ENCODE measurements at places on chromosomes 5 and 9.
A peak's percentile ranks its signal among the peaks of the same experiment; 100 is the strongest.

GRCh38 chr9:83665580-83666200 lies 42.1 kb downstream of the UBQLN1 start:
- DNase-seq, result no peak

- no peak for DNase-seq
Observed at GRCh38 chr5:179409806-179410205, 64.5 kb upstream of the ADAMTS2 start.

DNA sequence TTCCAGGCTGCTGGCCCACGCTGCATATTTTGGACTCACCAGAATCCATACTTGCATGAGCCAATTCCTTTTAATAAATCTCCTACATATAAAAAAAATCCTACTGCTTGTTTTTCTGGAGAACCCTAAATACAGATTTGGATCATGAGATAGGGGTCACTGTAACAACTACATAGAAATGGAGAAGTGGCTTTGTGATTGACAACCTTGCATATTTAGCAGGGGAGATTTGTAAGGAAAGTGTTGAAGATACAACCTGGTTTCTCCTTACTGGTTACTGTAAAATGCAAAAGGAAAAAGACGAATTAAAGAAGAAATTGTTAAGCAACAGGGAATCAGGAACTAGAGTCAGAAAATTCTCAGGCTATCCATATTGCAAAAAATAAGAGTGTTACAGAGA lies 74.8 kb downstream of the HABP4 start:
- DNase-seq, result no peak

- peak; percentile 84 for DNase-seq
Observed at GRCh38 chr9:36584620-36585460, 12.1 kb downstream of the MELK start.

- no peak for DNase-seq
Observed at GRCh38 chr5:158387499-158387898, 528.6 kb upstream of the CLINT1 start.

DNA sequence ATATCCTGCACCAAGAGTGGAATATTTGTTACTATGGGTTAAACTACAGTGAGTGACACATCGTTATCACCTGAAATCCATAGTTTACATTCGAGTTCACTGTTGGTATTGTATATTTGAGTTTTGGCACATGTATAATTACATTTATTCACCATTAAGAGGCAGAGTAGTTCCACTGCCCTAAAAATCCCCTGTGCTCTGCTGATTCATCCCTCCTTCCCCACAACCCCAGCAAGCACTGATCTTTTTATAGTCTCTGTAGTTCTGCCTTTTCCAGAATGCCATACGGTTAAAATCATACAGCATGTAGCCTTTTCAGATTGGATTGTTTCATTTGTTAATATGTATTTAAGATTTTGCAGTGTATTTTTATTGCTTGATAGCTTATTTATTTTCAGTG lies 495.2 kb downstream of the DIRAS2 start:
- no peak for DNase-seq

- peak; percentile 67 for DNase-seq
Observed at GRCh38 chr9:33818847-33819500, 2.0 kb downstream of the UBE2R2 start.

GRCh38 chr9:76417394-76417793 lies 23.2 kb upstream of the RFK start:
- no peak for DNase-seq

GRCh38 chr5:31823472-31823871 lies 184.5 kb downstream of the PDZD2 start:
- no peak for DNase-seq

DNA sequence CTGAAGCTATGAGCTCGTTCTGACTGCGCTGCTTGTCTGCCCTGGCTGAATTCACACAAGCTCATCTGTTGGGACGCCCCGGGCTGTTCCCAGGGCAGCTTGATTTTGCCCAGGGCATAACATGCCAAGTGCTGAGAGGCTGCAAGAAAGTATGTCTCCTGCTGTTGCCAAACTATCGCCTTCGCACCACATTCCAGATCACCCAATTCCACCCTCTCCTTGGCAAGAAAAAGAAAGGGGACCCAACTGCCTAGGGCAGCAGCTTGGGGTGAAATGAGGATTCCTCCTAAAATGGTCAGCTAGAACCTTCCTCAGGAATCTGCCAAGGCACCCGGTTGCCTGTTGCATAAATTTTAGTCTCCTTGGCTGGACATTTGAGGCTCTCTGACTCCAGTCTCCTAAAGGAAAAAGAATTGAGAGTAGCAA lies 21.2 kb downstream of the COL15A1 start:
- no peak for DNase-seq

- DNase-seq, result peak; percentile 93
Observed at GRCh38 chr5:153476767-153477166, 13.7 kb upstream of the GRIA1 start.

DNA sequence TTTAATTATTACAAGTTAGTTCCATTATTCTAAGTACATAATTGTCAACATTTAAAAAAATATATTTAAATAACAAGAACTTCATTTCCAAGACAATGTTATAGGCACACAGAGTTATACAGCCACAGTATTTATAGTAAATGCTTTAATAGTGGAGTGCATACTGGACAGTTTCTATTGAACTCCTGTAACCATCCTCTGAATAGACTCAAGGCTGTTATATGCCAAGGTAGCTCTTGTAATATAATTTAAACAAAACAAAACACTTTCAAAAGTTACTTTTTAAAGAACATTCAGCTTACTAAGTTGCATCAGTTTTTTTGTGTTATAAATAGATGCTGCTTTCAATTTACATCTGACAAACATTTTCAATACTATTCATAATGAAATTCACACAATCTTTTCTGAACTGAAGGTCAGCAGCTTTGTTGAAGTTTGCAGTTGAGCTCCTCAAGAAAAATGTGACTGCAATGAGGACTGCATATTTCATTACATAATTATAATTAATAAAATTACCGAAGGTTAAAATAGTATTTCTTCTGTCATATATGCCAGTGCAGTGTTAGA lies 549.9 kb upstream of the CYLC2 start:
- DNase-seq, result no peak

DNA sequence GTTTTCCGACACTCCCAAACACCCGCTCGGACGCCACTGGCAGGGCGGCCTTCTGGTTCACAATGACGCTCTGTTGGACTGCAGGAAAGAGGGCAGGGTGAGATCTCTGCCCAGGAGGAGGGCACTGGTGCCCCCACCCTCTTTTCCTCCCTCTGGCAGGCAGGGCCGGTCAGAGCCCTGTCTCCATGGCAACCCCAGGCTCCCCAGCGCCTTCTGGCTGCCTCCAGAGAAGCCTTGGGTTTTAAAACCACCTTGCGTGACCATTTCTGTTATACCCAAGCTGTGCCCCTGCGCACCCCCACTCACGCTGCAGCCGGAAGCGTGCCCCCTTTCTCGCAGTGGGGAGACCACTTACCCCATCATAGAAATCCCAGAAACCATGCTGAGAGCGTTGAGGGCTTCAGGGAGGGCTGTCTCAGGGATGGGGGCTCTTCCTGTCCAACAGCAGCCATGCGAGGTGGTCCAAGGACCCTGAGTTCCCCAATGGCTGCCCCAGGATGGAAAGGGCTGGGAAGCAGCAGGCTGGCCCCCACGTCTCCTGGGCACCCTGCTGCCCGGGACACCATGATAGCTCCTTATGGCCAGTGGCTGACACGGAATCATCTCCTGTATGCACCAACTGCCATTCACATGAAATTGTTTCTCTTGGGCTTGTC lies 7.3 kb downstream of the C9orf50 start:
- DNase-seq, result no peak

DNA sequence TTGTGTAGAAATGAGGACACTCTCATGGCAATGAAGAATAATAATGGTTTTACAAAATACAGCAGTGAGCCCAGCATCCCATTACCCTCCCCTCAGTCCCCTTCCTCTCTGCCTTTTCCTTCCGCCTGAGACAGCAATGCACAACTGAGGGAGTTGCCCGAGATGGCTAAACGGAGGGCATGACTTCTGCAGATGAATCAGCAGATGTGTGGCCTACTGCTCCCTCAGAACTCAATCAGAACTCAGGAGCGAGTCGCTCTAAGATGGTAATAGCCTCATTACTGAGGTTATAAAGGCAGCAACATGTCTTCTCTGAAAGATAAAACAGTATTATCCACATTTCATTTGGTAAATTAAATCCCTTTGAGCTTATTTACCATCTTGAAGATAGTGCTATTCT lies 326.6 kb downstream of the ENC1 start:
- no peak for DNase-seq

GRCh38 chr5:15610216-15610615 lies 110.2 kb downstream of the FBXL7 start:
- peak; percentile 38 for DNase-seq

DNA sequence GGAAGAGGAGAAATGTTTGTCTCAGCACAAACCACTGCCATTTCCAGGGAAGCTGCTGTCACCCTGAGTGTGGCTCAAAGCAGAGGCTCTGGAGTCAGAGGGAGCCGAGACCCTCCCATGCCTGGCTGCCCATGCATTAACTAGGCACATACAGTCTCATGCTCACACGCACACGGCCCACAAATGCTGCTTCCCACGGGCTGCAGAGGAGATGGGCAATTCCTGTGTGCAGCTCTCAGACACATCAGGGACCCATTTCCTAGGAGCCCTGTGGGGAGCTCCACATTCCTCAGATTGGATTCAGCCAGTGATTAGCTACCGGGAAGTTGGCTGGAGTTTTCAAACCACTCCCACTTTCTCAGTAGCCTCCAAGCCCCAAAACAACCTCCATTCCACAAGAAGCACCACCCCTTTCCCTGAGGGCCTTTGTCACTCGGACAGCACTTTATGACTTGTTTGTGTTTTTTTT lies 9.1 kb upstream of the PTGES start:
- DNase-seq, result peak; percentile 81

DNA sequence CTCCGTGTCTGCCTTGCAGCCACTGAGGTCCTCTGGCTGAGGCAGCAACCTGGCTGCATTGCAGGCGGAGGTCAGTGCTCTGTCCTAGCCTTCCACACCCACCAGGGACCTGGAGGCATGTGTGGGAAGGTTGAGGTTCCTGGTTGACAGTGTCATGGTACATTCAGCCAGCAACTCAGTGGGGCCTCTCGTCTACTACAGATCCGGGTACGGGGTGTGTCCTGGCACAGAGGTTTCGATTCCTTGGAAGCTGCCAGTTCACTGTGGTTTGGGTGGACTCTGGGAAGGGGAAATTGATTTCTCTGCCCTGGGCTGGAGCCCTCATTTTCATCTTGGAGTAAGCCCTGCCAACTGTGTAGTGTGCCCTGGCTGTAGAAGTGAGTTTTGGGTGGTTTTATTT lies 45.1 kb downstream of the PDE8B start:
- DNase-seq, result no peak

DNA sequence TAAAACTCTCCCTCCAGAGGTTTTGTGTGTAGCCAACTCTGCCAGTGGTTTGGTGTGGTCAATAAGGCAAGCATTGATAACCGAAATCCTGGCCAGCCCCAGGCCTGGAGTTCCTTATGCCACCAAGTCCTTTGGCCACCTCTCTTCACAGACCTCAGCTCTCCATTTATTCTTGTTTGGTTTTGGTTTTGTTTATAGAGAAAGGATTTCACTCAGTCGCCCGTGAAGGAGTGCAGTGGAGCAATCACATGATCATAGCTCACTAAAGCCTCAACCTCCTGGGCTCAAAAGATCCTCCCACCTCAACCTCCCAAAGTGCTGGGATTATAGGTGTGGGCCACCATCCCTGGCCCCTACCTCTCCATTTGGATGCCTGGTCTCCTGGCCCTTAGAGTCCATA lies 55.4 kb upstream of the PPARGC1B start:
- DNase-seq, result no peak

- no peak for DNase-seq
Observed at GRCh38 chr9:17064558-17064957, 70.3 kb upstream of the CNTLN start.

DNA sequence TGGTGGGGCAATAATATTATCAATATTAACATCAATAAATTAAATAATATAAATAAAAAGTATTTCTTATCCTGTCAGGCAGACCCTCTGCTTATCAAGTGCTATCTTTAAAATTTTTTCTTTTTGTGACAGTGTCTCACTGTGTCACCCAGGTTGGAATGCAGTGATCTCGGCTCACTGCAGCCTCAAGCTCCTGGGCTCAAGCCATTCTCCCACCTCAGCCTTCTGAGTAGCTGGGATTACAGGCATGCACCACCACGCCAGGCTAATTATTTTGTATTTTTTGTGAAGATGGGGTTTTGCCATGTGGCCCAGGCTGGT lies 53.2 kb downstream of the NDST1 start:
- no peak for DNase-seq

DNA sequence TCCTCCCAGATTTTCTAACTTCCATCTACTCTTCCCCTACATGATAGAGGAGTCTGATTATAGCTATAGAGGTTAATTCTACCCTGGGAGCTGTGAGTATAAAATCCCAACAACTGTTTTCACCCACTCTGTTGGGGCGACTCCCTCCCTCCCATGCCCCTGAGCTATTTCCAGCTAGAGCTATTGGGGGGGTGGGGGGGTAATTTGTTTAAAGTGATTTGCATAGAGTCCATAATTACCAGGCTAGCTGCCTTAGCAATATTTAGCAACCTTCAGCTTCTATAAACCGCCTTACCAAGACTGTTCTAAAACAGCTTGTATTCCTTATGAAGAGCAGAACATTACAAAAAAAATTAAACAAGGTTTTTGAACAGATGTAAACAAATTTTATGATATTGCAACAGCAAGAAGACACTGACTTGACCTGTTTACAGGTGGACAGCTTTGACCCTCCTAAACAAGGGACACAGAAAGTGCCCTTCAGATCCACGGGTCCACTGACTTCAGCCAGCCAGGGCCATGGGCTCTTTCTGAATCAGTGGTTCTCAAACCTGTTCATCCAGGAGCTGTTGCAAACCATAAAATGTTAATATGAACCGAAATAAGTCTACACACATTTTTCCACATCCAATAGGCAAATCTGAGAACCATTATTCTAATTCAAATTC lies 98.2 kb downstream of the OTULIN start:
- no peak for DNase-seq

DNA sequence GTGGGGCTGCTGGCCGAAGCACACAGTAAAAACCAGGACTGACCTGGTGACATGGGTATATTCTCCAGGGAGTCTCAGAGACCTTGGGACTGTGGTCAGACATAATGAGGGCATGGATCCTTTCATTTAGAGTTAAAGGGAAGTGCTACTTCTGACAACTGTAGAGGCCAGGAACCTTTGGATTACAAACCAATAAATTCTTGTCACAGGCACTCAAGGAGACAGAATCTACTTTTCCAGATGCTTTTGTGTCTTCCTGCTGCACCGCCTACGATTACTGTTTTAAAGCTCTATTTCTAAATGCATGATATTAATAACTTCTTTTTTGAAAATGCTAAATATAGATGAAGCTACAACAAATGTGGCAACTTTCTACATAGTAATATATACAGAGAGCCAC lies 106.5 kb upstream of the LPAR1 start:
- DNase-seq, result no peak
